ENCODE measurements at places on chromosomes 1 and 21.

GRCh38 chr1:206897175-206897574, at the start of gene IL24:
IL24 (plus strand) TSS chr1:206897443; CDS start chr1:206897833, 390 bp downstream.
- no peak for DNase-seq

DNA sequence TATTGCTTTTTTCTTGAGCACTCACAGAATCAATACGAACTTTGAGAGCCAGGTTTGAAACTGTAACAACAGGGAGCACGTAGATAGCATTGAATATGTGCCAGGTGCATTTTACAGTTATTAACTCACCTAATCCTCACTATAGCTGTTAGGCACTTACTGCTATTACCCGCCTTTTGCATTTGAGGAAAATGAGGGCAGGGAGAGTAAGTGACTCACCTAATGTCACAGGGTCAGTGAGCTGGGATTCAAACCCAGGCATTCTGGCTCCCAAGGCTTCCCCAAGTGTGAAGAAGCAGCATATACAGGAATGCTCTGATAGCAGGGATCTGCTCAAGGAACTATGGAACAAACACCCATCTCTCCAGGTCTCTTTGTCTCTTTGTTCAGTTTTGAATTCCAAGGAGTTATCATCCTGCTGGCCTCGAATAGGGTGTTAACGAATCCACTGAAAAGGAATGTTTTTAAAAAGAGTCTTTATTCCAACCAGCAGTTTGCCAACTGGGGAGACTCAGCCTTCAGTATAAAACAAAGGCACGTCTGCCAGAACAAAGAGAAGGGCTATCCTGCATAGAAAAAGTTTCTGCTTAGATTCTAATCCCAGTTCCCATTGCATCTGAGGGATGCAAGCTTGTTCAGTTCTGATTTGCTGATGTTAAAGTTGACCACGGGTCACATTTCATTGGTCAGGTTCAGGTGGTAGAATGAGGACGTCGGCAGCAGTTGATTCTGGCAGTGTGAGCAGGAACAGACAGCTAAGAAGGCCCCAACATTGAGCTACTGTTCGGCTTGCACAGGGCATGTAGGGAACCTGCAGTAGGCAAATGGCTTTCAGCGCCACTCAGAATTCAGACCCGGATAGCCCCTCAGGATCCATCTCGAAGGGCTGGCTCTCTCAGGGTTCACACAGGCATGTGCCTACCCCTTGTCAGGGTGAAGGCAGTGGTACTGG, 22.1 kb downstream of the TRIM67 start:
- no peak for DNase-seq

DNA sequence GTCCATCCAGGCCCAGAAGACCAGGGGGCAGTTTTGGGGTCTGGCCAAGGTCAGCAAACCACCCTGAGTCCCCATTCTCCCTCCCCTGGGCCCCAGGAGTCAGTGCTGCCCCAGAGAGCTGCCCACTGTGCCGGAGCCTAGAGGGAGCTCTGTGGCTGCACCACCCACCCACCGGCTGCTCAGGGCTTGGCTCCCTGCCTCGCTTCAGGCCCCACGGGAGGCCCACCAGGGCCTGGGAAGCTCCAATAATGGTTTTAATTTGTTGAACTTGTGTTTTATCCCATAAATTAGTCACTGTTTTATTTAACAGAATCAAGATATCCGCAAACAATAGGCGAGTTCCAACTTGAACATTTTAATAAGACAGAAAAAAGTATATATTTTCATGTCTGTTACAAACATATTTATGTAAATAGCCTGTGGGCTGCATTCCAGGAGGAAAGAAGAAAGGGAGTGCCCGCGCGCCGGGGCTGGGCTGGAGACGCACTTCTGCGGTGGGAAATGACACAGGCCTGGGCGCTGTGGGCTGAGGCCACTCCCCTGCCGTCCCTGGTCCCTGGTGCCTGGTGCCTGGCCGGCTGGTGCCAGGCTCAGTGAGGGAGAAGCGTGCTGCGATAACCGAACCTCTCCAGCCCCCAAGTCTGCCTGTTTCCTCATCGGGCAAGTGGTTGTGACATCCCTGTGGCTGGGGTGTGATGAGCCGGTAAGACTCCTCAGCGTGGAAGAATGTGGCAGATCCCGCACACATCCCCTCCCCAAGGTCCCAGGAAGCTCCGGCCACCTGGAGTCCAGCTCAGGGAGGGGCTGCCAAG, 160.5 kb downstream of the PEX14 start:
- DNase-seq, result peak; percentile 59

GRCh38 chr1:68142036-68142435, 90.3 kb downstream of the WLS start:
- DNase-seq, result no peak

GRCh38 chr1:101006553-101006952, 19.0 kb downstream of the DPH5 start:
- DNase-seq, result no peak

- no peak for DNase-seq
These were observed 7.2 kb upstream of the GUCA2A start for GRCh38 chr1:42171679-42172266.

- peak; percentile 83 for DNase-seq
These were observed 2.7 kb downstream of the MLLT11 start for GRCh38 chr1:151062741-151063371.

GRCh38 chr1:51679435-51679834, 62.5 kb downstream of the OSBPL9 start:
- DNase-seq, result no peak

- no peak for DNase-seq
These were observed 18.0 kb downstream of the PCP4 start for GRCh38 chr21:39885119-39885848.

DNA sequence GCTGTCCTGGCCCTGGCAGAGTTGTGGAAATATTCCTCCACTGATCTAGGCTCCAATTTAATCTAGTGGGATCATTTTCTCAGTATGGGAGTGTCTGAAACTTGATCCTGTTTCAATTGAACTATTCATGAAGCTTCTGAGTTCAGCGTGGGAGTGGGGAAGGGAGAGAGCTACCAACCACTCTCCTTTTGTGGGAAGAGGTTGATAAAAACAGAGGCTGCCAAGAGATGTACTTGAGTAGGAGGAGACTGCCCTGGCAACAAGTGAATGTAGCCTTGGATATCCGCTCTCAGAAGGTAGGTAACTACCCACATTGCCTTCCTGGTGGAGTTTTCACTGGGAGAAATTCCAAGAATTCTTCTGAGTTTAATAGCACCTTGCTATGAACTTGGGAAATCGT, at the start of gene CTXND2:
Gene CTXND2 (plus strand): TSS at position 119 of the 400 bp plus-strand sequence. CDS start 25,179 bp downstream, outside the sequence.
- DNase-seq, result no peak

Data from AG08396 (cell line).